ENCODE measurements at places on chromosomes 4 and X.

DNA sequence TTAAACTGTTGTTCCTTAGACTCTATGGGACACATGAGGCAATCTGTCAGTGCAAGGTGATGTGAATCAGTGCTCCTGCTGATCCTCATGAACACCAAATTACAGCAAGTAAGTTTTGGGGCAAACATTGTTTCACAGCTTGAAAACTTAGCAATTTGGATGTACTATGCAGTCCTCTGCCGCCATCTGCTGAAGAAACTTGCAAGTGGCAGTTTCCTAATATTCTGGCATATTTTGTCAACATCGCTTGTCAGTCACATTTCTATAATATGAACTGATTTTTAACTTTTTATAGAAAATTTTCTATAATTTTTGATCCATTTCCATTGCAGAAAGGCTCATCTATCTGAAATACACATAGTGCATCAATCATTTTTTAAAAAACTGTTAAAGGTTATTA, 56.3 kb downstream of the ZAR1 start:
- peak; percentile 20 for DNase-seq

- no peak for DNase-seq
These were observed 92.6 kb downstream of the KIT start for GRCh38 chr4:54750341-54750740.

DNA sequence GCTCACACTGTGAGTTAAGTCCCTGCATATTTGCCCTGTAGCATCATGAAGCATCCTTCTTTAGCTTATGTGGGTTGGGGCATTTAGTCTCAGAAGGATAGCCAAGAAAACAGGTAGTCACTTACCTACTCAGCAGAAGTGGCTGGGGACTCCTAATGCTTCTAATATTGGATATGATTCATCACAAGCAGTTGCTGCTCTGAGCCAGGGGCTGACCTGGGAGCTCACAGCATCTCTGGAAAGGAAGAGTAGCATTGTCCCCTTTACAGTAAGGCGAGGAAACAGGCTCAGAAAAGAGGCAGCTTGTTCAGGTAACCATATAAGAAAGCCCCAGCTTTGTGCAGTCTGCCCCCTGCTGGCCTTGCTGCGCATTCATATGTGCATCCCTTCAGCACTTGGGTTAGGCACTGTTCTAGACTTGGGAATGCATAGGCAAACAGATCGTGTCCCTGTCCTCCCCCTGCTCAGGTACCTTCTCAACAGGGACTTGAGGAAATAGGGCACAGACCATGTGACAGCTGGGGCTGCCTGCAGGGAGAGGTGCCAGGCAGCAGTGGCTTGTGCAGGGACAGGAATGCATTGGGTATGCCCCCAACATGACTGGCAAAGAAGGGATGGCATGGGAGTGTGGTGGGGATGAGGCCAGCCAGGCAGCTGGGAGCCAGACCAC, 35.7 kb upstream of the TBC1D14 start:
- DNase-seq: peak; percentile 17

- no peak for DNase-seq
These were observed 41.1 kb downstream of the FRMD7 start for GRCh38 chrX:132086672-132087071.

DNA sequence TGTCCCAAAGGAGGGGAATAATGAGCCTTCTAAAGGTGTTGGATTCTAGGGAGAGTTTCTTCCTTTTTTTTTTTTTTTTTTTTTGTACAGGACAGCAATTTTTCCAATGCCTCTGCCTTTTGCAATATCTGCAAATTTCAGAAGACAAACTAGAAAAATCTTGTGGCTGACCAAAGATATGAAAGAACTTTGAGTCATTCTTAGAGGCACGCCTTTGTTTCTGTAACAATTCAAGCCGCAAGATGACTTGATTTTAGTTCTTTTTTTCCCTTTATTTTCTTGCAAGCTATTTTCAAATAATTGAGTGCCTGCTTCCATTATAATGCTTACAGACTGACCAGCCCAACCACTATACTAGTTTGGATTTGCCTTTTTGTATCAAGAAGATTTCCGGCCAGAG, 47.6 kb upstream of the UXT start:
- no peak for DNase-seq

- DNase-seq: no peak
These were observed 174.3 kb downstream of the SLIT2 start for GRCh38 chr4:20426028-20426427.

- DNase-seq: no peak
These were observed 323.2 kb upstream of the GIMD1 start for GRCh38 chr4:106691749-106692148.

DNA sequence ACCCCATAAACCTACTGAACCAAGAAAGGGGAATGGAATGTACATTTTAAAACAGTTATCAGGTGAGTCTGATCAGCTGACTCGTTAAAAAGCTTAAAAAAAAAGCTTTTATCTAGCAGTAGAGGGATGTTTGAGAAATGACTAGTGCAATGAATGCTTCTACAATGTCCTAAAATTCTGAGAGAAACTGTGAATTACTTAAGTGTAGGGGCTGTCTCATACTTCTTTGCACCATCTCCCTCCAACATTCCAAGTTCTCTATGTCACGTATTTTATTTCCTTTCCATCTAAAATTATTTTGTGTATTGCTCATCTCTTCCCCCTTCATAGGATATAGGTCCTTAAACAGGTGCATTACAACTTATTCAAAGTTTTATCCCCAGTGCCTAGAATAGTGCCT, 11.9 kb upstream of the AREG start:
- no peak for DNase-seq

GRCh38 chrX:12804655-12805054, 13.4 kb downstream of the PRPS2 start:
- DNase-seq: peak; percentile 1

DNA sequence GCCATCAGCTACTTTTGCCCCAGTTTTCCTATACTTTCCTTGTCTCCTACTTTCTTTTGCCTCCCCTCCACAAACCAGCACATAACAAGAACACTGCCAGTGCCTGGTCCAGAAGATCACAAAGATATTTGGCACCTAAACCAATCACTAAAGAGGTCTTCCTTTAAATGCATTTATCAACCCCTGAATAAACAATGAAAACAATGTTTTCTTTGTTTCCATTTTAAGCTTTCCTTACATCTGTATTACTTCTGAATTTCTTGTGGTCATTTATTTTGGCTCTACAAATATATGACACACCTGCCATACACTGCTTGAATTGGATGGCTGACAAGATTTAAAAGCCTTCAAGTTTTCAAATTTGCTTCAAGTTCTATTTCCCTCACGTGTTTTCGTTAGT, 43.9 kb downstream of the MBNL3 start:
- no peak for DNase-seq

DNA sequence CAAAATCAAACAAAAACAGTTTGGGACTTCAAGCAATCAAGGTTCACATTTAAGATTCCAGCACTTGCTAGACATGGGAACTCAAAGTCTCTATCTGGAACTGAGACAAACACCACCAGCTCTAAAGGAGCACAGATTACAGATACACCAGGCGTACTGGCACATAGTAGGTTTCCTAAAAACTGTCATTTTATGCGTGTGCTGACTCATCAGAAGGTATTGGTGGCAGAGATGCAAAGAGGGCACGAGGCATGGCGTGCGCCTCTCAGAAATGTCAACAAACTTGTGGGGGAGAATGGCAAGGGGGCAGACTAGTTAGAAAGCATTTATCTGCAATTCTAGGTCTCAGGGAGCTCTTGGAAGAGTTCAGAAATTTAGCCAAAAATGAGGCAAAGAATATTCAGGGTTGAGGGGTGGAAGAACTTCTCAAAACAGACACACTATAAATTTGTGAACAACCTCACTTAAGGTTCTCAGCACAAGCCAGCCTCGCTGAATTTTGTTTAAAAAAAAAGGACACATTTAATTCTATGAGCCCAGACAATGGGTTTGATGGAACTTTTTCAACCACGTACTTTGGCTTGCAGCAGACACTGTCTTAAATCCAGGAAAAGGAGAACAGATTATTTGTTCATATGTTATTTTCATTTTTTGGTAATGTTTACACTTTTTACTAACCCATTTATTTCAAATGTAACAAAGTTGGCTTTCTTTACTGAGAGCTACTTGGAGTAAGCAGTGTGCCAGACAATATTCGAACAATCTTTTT, 100.0 kb downstream of the SHISA3 start:
- DNase-seq: no peak

- no peak for DNase-seq
These were observed 51.7 kb upstream of the VEGFC start for GRCh38 chr4:176844448-176844847.

GRCh38 chr4:100258675-100259074, 68.4 kb upstream of the DDIT4L start:
- DNase-seq: no peak

DNA sequence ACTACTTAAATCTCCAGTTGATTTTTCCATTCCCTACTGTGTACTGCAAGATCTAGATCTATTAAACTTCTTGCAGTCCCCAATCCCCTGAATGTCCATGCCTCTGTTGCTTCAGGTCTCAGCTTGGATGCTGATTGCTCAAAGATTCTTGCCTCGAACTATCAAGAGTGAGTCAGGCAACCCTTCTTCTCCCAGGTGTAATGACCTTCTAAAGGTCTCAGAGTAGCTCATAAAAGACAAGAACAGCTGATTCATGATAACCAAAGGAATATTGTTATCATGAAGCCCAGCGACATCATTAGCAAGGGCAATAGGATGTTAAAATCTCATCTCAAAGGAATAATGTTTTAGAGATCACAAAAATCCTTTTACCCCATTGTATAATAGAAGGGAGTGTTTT, 6.8 kb upstream of the FABP2 start:
- DNase-seq: no peak

- no peak for DNase-seq
These were observed 3.9 kb downstream of the FGB start for GRCh38 chr4:154566639-154567204.

DNA sequence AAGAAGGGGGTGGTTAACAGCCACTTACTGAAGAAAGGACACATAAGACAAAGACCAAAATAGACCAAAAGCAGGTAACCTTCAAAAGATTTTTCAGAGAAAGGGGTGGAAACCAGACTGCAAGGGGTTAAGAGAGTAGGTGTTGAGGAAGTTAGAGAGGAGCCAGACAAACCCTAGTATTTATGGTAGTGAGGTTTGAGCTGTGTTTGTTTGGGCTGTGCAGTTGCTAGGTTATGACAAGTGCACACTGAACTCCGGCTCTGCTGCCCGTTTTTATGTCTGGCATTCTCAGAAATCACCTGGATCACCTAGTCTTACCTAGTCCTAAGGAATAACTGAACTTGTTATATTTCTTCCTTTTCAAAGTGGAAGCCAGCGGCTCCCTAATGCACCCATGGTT, 22.9 kb upstream of the G3BP2 start:
- no peak for DNase-seq

DNA sequence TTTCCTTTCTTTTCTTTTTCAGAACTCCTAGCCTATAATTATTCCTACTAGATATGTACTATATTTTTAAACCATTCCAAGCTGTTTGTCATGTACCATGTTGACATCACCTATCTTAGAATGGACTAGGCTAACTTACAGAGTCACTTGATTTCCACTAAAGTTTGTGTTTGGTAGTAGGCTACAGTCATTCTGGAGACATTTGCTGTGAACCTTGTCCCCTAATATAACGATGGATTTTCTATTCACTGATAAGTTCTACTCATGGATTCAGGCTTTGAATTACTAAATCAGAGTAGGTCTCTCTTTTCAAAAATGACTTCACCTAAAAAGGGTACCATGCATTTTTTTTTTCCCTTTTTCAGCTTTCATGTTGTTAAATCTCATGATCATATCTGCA, 93.4 kb downstream of the PHEX start:
- DNase-seq: no peak

DNA sequence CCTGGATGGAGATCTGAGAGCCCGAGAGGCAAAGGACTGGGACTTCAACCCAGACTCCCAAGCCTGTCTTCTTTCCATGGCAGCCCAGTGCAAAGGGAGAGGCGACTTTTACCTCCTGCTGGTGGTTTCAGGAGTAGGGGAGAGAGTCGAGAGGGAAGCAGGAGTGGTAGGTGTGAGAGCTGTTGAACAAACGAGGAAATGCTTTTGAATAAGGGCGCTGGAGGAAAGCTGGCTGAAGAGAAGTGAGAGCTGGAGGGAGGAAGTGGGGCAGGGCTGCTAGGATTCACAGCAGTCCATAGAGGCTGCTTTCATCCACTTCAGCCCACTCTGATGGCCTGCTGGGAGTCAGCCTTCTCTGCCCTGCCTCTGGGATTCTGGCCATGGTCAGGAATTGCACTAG, 81.8 kb upstream of the EFNB1 start:
- no peak for DNase-seq

DNA sequence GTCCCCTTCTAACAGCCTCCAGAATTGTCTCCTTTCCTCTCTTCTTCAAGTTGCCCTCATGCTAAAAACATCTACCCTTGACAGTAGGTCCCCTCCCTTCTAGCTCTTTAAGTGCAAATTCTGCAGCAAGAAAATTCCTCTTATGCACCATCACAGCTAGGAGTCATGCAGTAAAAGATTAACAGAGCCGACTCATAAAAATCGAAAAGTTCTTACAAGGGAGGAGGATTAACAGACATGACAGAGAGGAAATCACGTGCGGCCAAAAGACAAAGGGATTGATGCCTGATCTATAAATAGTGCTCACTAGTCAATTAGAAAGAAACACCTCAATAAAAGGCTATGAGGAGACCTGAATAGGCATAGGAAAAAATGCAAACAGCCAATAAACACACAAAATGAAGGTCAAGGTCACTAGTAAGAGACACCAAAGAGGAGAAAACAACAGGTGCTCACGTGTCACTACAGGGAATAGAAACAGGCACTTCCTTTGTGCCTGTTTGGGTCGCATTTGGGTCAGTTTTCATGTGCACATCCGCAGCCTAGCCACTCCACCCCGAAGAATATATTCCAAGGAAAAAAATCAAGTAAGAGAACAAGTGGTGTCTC, 3.4 kb downstream of the RNF212 start:
- DNase-seq: no peak

DNA sequence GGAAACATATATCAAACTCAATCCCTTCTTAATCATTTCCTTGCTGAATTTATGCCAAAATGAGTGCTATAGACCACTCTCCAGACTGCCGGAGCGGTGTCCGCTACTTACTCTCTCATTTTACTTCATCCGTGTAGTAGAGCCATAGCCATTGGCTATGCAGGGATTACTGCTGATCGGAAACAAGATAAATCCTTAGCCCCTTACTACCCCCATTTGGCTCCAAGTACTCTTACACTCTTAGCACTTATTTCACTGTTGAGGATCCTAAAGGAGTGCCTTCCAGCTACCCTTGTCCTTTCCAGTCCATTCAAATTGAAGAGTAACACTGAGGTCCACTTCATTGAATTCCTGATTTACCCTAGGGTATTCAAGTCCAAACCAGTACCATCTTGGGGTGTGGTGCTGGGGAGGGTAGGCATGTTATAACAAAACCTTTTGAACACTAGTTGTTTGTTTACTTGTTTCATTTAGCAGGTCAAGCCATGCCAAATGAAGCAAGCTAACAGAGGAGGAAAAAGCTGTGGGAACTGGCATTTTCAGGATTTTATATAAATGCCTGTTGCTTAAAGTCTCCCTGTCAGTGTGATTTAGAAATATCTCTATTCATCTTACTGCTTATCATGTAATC, 715.1 kb downstream of the FSTL5 start:
- DNase-seq: no peak

DNA sequence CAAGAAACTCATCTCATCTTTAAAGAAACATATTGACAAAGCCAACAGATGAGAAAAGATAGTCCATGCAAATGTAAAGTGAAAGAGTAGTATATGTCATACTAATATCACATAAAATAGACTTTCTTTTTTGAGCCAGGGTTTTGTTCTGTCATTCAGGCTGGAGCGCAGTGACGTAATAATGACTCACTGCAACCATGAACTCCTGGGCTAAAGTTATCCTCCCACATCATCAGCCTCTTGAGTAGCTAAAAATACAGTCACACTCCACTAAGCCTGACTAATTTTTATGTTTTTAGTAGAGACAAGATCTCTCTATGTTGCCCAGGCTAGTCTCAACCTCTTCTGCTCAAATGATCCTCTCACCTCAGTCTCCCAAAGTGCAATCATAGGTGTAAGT, 51.8 kb upstream of the TRAM1L1 start:
- no peak for DNase-seq

Data from NCI-H1105 treated with DMSO at 0.1 percent for 48 hours (cell line).